ENCODE measurements at places on chromosomes 7 and 10.
A peak's percentile ranks its signal among the peaks of the same experiment; 100 is the strongest.

GRCh38 chr7:100049441-100050291 lies at the start of gene ZSCAN21:
Gene ZSCAN21, plus strand, starts transcription at chr7:100049774. Its CDS starts 7,233 bp downstream, at chr7:100057007.
- peak; percentile 55 for DNase-seq

- no peak for DNase-seq
These were observed 327 bp upstream of the FIS1 start for GRCh38 chr7:101245147-101245668.

DNA sequence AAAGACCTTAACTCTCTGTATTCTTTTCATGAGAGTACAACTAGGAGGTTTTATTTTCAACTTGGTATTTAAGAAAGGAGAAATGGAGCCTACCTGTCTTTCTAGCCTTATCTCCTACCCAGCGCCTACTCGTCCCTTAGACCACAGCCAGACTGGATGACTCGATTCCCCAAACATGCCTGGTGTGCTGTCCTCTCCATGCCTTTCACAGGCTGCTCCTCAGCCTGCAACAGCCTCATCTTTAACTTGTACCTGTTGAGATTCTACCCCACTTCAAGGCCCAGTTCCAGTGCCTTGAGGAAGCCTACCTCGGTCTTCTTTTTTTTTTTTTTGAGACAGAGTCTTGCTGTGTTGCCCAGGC lies 29.4 kb downstream of the CPA1 start:
- no peak for DNase-seq

- no peak for DNase-seq
These were observed 223.2 kb downstream of the CCSER2 start for GRCh38 chr10:84551437-84552120.

DNA sequence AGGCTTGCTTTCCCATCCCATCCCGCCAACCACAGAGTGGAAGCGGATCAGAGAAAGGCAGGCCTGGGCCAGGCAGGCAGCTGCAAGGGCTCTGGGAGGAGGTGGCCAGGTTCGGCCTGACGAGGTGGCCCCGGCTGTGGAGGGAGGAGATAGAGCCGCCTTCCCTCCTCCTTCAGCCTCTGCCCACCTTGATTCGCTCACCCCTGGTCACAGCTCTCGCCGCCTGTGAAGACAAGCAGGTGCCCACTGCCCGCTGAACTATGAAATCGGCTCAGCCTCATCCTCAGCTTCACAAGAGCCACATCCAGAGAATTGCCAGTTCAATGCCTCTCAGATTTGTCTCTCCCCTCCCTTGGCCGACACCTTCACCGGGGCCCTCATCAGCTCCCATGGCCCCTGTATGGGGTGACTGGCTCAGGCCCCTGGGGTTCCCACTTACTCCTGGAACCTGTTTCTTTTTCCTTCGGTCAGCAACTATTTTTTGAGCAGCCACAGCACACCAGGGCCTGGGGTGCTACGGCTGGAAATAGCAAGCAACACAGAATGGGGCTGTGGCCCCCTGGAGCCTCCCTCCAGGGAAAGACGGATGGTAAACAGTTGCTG lies 80.0 kb upstream of the CHST15 start:
- no peak for DNase-seq

GRCh38 chr10:22712211-22712955 lies 2.0 kb downstream of the PIP4K2A start:
- DNase-seq, result no peak

DNA sequence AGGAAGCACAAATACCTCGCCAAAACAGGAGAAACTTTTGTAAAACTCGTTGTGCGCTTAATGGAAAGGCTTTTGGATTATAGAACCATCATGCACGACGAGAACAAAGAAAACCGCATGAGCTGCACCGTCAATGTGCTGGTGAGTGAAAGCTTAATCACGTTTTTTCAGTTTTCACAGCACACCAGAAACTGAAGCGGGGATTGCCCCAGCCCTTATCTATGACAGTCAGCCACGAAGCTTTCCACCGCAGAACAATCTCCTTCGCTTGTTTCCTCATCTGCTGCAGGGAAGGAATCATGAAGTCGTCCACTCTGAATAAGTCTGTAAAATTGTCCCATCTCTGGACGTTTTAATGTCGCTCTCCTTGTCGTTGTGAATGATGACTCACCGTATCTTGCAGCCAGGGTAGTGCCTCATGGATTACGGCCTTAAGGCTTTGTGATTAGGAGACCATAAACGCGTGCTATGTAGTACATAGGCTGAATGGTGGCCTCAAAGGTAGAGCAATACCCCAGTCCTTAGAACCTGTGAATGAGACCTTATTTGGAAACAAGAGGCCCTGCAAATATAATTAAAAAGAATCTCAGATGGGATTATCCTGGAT lies 174.9 kb upstream of the NPS start:
- no peak for DNase-seq

DNA sequence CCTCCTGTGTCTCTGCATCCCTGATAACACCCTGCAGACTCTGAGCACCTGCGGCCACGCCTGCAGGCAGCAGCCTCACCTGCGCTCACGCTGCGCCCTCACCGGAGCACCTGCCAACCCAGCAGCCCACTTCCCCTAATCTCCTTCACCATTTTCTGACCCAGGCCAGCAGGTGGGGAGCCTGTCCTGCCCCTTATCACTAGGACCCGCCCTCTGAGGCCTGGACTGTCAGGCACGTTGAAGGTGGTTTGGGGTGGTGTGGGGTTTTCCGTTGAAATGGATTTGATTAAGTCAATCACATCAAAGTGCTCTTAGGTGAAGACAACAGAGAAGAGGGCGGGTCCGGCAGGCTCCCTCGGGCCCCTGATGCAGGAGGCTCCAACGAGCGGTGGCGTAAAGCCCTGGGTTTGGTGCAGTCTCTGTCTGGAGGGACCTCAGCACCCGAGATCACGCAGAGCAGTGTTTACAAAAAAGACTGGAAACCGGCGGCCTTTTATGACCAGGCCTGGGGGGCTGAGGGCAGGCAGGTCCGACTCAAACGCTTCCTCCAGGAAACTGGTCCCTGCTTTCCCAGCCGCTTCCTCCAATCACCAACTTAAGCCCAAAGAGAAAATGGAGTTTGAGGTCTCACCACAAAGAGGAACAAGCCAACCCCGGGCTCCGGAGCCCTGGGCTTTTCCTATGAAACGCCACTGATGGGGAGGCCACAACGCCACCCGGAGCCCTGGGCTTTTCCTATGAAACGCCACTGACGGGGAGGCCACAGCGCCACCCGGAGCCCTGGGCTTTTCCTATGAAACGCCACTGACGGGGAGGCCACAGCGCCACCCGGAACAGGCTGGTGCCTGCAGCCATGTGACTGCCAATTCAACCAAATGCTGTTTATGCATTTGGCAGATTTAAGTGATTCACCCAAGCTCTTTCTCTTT lies 45.5 kb downstream of the DPYSL4 start:
- peak; percentile 85 for DNase-seq

- DNase-seq, result no peak
These were observed 344.7 kb downstream of the NEBL start for GRCh38 chr10:20552382-20552781.

DNA sequence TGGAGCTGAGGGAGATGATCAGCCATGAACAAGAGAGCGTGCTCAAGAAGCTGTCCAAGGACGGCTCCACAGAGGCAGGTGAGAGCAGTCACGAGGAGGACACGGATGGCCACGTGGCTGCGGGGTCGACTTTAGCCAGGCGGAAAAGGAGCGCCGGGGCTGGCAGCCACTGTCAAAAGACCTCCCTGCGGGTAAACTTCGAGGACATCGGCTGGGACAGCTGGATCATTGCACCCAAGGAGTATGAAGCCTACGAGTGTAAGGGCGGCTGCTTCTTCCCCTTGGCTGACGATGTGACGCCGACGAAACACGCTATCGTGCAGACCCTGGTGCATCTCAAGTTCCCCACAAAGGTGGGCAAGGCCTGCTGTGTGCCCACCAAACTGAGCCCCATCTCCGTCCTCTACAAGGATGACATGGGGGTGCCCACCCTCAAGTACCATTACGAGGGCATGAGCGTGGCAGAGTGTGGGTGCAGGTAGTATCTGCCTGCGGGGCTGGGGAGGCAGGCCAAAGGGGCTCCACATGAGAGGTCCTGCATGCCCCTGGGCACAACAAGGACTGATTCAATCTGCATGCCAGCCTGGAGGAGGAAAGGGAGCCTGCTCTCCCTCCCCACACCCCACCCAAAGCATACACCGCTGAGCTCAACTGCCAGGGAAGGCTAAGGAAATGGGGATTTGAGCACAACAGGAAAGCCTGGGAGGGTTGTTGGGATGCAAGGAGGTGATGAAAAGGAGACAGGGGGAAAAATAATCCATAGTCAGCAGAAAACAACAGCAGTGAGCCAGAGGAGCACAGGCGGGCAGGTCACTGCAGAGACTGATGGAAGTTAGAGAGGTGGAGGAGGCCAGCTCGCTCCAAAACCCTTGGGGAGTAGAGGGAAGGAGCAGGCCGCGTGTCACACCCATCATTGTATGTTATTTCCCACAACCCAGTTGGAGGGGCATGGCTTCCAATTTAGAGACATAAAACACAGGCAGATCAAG lies 3.3 kb downstream of the GDF2 start:
- no peak for DNase-seq

DNA sequence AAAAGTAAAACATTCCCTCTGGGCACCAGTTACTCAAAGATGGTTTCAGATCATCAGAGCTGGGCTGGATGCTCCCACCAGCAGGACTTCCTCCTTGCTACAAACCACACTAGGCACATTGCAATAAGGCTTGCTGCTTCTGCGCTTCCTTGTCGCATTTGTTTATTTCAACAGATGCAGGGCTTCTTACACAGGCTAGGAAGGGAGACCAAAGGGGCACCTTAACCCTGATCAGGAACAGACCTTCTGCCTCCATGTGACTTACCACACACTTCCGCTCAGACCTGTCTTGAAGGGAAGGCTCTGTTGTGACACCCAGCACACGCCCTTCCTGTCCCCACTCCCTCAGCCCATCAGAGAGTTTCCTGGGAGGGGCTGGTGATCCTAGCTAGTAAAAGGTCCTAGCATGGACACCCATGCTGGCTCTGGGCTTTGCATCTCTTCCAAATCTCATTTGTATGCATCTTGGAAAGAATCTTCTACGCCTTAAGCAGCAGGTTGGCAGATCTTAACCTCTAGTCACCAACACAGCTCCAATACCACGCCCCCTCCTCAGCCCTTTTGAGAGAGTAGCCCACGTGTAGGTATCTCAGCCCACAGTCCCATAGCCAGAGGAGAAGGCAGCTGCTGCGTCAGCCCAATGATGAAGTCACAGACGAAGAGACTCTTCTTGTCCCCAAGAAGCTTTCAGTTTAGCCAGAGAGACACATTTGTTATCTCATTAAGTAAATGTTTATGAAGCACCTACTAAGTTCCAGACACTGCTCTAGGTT lies 47.1 kb upstream of the SVIL start:
- DNase-seq, result no peak

DNA sequence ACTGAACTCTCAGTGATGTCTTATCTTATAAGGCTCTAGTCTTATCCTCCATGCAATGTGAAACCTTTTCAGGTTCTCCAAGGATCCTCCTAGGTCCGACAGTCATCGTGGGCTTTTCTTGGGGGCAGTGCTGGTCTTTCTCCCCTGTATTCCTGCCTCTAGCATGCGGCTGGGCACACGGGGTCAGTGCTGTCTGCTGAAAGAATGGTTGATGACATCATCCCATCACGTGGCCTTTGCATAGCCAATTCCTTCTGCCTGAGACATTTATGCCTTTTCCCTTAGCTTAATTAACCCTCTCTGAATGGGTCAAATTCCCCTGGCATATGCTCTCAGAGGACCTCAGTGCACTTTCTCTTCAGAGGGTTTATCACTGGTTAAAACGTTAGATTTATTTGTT lies 27.0 kb upstream of the KCNK18 start:
- DNase-seq, result no peak

DNA sequence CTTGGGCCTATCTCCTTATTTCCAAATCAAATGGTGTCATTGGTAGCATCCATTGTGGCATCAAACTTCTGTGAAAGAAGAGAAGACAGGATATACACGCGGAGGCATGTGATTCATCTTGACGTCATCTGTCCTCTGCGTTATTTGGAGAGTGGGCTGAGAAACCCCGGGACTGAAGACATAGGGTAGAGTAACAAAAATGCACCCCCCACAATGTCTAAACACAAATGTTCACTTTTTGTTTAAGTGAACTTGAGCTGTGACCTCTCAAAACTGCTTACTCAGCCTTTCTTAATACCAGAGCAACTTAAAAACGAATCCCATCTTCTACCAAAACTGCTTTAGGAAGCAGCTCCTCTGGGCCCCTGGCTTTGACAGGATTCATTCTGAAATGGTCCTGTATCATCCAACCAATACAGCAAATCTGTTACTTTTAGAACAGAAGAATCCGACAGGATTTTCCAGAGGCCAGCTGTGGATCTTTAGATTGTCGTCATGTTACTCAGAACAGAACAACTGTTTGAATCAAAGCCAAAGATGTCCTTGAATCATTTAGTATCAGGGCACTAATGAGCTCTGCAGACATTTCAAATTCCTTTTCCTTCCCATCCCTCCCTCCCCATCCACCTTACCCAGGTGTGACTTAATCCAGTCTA lies 438.1 kb downstream of the SUGCT start:
- no peak for DNase-seq

GRCh38 chr10:13376746-13377145 lies 28.7 kb upstream of the SEPHS1 start:
- DNase-seq, result no peak

- DNase-seq, result no peak
These were observed 18.1 kb downstream of the KAZALD1 start for GRCh38 chr10:101079874-101080273.

- DNase-seq, result no peak
These were observed 140.8 kb downstream of the GLCCI1 start for GRCh38 chr7:8109196-8110022.

DNA sequence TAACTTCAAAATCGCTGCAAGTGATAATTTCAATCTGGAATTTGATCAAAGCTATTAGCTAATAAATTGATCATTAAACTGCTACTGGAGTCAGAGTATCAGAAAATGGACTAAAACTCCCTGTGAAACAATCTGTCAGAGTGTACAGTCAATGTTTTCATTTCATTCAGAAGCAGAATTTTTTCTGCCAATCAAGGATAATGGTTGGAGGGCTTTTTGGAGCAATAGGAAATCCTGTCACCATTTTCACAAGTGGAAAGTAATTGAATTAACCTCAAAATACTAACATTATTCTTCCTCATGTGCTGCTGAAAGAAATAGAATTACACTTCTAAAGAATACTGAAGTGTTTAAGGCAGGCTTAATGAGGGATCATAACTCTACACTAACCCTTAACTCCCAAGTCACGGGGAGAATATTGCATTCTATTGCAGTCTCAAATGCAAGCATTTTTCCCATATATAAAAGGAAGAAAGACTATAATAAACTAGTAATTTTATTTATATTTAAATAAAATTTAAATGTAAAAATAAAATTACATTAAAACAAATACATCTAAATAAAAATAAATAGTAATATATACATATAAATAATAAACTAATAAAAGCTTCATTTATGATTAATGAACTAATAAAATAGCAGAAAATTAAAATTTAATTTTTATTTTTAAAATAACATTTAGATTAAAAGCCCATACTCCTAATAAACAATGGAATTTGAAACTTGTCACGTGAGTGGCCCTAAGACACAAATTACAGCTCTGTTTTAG lies 67.1 kb downstream of the SEMA3E start:
- no peak for DNase-seq

GRCh38 chr7:2687338-2687869 lies 598 bp upstream of the AMZ1 start:
- no peak for DNase-seq
